ENCODE measurements at places on chromosomes 2 and 18.
A peak's percentile ranks its signal among the peaks of the same experiment; 100 is the strongest.

DNA sequence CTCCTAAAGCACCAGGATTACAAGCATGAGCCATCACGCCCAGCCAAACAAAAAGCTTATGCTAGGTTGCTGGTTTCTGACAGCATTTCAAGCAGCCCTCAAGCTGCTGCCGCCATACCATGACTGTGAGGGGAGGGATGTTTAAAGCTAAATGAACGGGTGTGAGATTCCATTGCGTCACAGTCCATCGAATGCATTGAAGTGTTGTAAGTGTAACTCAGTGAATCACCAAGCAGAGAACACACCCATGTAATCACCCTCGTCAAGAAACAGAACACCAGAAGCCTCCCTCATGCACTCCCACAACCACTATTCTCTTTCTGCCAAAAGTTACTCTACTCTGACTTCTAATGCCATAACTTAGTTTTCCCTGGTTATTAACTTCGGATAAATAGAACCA, 32.8 kb upstream of the MC5R start:
- DNase-seq: no peak

DNA sequence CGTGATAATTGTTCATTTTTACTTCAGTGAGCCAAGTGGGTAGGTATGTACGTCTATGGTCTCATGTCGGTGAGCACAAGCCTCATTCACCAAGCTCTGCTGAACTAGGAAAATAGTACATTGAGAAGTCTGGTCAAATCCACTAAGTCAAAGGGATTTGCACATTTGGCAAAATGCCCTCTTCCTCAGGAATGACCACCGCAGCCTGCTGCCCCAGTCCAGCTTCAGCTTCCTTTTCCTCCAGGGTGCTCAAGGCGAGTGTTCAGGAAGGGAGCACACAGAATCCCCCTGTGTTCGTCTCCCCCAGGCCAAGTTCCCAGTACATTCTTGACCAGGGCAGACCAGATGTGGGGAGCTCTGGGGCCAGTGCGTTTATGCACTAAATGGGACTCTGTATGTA, 23.0 kb downstream of the TCF7L1 start:
- peak; percentile 93 for DNase-seq

GRCh38 chr2:176317623-176318065, 48.4 kb downstream of the MTX2 start:
- DNase-seq: no peak

- DNase-seq: no peak
Observed at GRCh38 chr2:150097901-150098531, 389.5 kb downstream of the RND3 start.

- no peak for DNase-seq
Observed at GRCh38 chr2:238643400-238643907, 204.4 kb upstream of the TWIST2 start.

GRCh38 chr2:62783679-62784078, 78.2 kb downstream of the EHBP1 start:
- no peak for DNase-seq

DNA sequence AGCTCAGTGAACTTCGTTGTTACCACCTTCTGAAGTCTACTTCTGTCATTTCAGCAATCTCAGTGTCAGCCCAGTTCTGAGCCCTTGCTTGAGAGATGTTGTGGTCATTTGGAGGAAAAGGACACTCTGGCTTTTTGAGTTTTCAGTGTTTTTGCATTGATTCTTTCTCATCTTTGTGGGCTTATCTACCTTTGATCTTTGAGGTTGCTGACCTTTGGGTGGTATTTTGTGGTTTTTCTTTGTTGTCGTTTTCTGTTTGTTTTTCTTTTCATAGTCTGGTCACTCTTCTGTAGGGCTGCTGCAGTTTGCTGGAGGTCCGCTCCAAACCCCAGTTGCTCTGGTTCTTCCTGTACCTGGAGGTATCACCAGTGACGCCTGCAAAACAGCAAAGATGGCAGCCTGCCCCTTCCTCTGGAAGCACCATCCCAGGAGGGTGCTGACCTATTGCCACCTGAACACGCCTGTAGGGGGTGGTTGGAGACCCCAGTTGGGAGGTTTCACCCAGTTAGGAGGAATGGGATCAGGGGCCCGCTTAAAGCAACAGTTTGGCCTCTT, 74.7 kb downstream of the EPC2 start:
- DNase-seq: no peak

All from kidney epithelial cell (primary cell).